ENCODE measurements at places on chromosomes 6 and 20.

GRCh38 chr6:150070236-150070818, 1.4 kb upstream of the ULBP3 start:
- no peak for DNase-seq

GRCh38 chr6:156449128-156449527, 328.1 kb upstream of the ARID1B start:
- DNase-seq: no peak

DNA sequence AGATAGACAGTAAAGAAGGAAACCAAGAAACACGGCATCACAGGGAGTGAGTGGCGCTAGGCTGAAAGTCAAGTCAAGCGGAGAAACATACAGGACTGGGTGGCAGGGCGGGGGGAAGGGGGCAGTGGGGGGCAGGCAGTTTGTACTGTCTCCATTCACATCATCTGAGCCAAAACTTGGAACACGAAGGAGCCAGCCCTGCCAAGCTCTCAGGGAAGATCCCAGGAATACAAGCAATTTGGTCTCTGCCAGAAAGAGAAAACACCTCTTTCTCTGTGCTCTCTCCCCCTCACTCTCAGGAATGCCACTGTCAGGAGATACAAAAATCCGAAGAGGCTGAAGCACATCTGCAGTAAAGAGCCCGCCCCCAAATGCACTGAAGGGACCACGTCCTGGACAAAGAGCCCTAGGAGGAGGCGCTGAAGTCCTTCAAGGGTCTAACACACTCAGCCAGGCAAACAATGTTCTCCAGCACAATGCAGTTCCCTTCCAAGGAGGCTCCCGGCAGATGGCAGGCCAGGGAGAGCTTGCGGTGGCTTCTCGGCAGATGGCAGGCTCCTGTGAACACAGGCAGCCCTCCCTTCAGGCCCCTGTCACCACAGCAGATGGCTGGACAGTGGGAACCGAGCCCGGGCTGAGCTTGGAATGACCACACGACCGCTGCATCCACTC, 90.0 kb downstream of the ATP9A start:
- DNase-seq: no peak

DNA sequence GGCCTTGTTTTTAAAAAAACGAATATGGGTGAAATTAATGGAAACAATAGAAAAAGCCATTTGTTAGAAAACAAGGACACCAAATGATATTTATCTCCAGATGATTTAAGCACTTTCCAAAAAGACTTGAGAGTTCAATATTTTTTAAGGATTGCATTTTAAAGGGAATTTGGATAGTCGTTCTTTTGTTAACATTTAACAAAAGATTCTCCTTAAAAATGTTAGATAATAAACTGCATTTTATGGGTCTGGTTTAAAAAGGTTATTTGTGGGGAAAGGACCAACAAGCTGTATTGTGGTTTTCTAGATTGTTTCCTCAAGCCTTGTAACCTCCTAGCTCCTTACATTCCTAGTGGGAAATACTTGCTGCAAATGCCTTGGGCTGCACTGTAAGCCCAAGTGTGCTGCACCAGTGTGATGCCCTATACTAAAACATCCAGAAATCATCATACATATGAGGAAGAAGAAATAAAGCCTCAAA, 1.5 kb upstream of the PHIP start:
- no peak for DNase-seq

DNA sequence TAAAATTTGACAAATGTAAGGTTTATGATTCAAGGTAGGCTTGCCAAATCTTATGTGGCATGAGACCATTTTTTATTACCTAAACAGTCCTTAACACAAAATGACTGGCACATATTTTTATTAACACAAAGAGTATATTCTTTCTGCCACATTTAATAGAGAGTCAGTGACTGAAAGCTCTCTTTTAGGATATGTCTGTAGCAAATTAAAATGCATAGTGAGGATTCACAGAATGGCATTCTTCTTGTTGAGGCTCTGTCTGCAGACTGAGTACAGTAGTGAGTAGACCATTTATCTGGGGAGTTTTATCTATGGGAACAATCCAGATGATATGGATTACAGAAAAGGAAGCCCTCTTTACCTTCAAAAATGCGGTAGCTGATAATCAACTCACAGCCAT, 56.5 kb downstream of the HAO1 start:
- DNase-seq: no peak

Data from activated T-cell treated with anti-CD3 and anti-CD28 coated beads for 48 hours (primary cell).